ENCODE measurements at places on chromosomes 3 and 15. TPM values are rescaled to one million over a fixed set of nuclear protein-coding genes. Genes with fewer than 3 reads are reported as not detected.

Gene C3orf49
- not detected for total RNA-seq

Gene LRRIQ4
- total RNA-seq = 0.15 TPM

Gene PEX5L
- 0.51 TPM for total RNA-seq

Gene CCRL2
- total RNA-seq = 2.1 TPM

Gene GRK7
- total RNA-seq = not detected

Gene IL16
- total RNA-seq = 52.1 TPM

Gene ZDHHC23
- total RNA-seq = 3.3 TPM

Gene SLC25A38
- 35.4 TPM for total RNA-seq

Gene SLC2A2
- total RNA-seq = 0.19 TPM

Gene PLA2G4B
- total RNA-seq = 3.1 TPM

Gene SAMD7
- total RNA-seq = not detected

Gene ROPN1
- not detected for total RNA-seq

Gene PLAAT1
- not detected for total RNA-seq

Gene LRRN1
- total RNA-seq = not detected

Gene ZBTB20
- 4.2 TPM for total RNA-seq

Gene ADIPOQ
- not detected for total RNA-seq

Gene MME
- 0.51 TPM for total RNA-seq

Gene HHATL
- not detected for total RNA-seq

Gene NR2E3
- total RNA-seq = not detected

Gene ZWILCH
- total RNA-seq = 28.0 TPM

Gene EMC7
- 39.6 TPM for total RNA-seq

Gene RETNLB
- total RNA-seq = not detected

Gene SEMA5B
- not detected for total RNA-seq

Gene TRIM59
- total RNA-seq = 27.2 TPM

Gene CCDC80
- total RNA-seq = 0.80 TPM

Gene ACTC1
- not detected for total RNA-seq

Gene TRIP4
- total RNA-seq = 17.0 TPM

Gene ADGRG7
- total RNA-seq = not detected

Gene HIGD2B
- 0.24 TPM for total RNA-seq

Gene EIF4A2
- 277 TPM for total RNA-seq

Gene CASR
- total RNA-seq = 0.13 TPM

Gene HPS3
- 12.9 TPM for total RNA-seq
